LHCN-M2 (cell line): ENCODE measurements at places on chromosomes 1 and 21. TPM values are rescaled to one million over a fixed set of nuclear protein-coding genes. Genes with fewer than 3 reads are reported as not detected.

The TRIM46 gene
- 3.1 and 3.3 TPM in 2 replicates for total RNA-seq

- no peak for DNase-seq
Observed at GRCh38 chr1:89532228-89532627, 7.6 kb downstream of the LRRC8B start.

- DNase-seq = peak; percentile 55
Observed at GRCh38 chr21:15943009-15943666, 213.4 kb downstream of the USP25 start.

DNA sequence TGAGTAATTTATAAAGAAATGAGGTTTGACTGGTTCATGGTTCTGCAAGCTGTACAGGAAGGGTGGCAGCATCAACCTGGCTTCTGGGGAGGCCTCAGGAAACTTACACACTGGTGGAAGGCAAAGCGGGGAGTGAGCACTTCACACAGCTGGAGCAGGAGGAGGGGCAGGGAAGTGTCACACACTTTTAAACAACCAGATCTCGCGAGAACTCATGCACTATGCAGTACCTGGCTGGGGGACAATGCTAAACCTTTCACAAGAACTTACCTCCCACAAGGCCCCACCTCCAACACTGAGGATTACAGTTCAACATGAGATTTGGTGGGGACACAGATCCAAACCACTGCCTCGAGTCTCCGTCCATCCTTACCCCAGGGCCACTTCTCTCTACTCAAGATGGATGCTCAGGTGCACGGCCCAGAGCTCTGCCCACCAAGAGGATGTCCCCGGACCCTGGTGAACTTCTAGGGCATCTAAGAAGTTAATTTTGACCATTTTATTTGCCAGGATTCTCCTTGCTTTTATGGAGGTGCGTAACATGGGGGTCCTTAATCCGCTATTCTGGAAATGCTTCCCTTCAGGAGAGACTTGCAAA is 22.7 kb upstream of the ACTRT2 start:
- DNase-seq = no peak
